AG10803 (cell line): ENCODE measurements at places on chromosomes 12 and 14.

DNA sequence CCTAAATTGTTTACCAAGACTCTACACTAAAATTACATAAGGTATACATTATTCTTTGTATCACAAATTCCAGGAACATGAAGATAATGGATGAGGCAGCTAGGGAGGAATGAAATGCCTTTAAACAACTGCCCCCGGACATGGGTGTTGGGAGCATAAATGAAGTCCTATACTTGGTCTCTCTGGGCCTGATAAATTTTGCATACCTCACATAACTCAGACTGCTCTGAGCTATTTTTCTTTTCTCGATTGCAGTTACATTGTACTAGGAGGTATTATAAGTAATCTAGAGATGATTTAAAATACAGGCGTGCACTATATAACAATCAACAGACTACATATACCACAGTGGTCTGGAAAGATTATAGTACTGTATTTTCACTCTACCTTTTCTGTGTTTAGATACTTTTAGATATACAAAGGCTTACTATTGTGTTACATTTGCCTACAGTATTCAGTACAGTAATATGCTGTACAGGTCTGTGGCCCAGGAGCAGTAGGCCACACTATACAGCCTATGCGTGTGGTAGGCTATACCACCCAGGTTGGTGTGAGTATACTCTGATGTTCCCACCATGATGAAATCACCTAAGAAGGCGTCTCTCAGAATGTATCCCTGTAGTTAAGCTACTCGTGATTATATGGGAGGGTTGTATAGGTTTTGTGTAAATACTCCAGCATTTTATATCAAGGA, 14.3 kb downstream of the FNTB start:
- DNase-seq = peak; percentile 63

DNA sequence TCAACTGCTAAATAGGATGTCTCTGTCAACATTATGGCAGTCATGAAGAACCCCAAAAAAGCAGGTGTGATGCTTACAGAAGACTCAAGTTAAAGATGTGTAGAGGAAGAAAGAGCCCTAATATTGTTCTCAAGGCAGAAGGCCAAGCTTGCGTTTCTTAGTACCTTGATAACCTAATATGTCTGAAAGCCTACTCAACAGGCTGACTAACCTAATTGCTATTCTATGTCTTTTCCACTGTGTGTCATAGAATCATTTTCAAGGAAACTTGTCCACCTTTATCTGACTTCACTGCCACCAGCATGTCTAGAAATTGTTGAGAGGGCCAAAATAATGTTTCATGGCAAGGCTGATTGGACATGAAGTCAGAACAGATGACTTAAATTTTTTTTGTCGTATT, 373.2 kb downstream of the BTG1 start:
- DNase-seq = no peak

DNA sequence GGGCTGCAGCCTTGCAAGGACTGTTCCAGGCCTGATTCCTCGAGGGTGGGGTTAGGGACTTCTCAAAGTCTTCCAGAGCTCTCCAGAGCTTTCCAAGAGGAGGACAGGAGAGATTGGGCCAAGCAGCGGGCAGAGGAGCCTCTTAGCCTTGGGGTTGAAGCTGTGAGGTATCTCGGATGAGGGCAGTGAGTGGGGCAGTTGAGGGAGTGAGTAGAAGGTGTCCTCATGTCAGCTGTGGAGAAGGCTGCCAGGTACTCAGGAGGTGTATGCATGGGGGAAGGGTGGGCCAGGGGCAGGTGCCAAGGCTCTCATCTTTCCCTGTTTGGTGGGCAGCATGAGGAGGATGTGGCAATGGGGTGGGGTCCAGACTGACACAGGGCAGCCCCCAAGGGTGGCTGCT, 7.7 kb downstream of the KRT83 start:
- DNase-seq = no peak

- DNase-seq = peak; percentile 34
Observed at GRCh38 chr14:53019406-53019805, 68.6 kb upstream of the FERMT2 start.

DNA sequence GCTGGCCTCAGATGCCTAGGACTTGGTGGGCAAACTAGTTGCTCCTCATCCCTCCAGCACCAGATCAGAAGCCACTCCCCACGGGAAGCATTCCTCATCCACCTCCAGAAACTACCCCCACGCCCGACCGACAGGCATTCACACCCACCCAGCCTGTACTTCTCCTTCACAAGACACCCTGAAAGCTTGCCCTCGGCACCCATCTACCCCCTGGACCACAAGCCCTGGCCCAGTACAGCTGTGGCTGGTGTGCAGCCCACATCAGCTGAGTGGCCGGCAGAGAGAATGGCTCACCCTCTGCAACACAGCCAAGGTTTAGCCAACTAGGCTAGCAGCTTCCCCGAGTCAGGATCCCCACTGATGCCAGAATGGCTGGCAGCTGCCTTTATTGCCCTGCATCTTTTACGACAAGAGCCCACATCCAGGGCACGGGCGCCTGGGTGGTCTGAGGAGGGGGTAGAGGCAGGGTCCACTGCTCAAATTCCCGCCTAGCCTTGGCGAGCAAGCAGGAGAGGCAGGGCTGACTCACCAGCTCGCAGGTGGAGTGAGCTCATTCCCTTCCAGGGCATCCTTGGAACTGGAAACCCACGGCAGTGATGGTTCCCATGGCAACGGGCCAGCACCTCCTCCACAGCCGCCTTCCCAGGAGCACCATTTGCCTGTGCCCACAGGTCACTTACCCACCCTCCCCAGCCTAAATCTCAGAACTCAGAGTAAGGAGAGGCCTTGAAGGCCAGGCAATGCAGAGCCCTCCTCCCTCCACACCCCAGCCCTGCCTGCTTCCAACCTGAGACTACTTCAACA, 17.1 kb downstream of the ACTN1 start:
- DNase-seq = no peak

GRCh38 chr14:102696856-102697495, 80.3 kb upstream of the TRAF3 start:
- no peak for DNase-seq

DNA sequence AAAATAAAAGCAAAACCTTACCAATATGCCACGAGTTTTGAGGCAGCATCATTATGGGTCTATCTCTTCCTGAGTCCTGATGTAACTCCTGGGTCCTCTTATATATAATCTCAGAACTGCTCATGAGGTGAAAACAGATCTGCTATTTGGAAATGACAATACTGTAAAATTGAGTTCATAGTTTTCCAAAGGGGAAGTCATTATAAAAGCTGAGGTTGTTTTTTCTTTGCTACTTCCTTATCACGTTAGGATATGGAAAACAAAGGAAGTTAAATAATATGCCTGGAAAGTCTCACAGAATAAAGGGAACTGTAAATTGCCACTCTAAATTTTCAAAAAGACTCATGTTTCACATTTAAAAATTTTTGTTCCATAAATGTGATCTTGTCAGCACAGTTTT, at the start of gene CD163L1:
TSS of gene CD163L1 (minus strand) at position 78 of the 400 bp plus-strand sequence. CDS start at position 52, 26 bp downstream.
- DNase-seq = no peak

- DNase-seq = no peak
Observed at GRCh38 chr12:56930241-56930640, 4.0 kb downstream of the SDR9C7 start.

DNA sequence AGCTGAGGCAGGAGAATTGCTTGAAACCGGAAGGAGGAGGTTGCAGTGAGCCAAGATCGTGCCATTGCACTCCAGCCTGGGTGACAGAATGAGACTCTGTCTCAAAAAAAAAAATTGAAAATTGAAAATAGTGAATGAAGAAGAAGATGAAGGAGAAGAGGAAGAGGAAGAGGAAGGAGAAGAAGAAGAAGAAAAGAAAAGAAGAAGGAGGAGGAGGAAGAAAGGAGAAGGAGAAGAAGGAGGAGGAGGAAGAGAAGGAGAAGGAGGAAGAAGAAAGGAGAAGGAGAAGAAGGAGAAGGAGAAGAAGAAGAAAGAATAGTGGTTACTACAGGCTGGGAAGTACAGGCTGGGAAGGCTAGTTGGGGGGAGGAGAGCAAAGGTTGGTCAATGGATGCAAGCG, 124.3 kb upstream of the CPSF6 start:
- DNase-seq = no peak

GRCh38 chr14:64388533-64389285, 556 bp downstream of the MTHFD1 start:
- DNase-seq = peak; percentile 40

DNA sequence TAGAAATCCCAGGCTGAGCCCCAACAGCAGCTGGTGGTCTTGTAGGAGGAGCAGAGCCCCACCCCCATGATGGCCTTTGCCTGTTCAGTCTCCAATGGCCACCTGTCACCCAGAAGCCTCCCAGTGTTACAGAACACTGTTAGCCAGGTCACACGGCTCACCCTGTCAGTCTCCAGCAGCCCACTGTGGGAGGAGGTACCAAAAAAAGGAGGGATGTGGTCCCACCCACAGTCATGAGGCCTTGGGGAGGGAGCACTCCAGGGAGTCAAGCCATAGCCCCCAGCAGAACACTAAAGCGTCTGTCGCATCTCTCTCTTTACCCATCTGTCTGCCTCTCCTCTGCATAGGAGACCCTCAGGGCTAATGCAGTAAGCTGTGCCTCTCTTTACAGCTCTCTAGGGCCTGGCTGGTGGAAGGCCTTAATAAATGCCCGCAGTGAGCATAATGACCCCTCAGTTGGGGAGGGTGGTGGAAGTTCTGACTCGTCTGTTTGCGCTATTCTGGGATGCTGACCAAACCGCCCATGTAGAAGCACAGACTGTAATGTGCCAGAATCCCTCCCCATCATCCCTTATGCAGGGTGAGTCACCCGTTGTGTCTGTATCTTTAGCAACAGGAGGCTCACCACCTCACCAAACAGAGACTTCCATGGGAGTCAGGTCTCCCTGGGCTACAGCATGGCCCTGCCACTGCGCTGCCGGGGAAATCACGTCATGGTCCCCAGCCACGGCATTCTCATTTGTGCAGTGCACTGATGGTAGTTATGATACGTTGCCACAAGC, 14.6 kb downstream of the C14orf132 start:
- DNase-seq = peak; percentile 97

GRCh38 chr12:91278126-91278525, 95.5 kb upstream of the DCN start:
- DNase-seq = no peak

GRCh38 chr12:44286336-44286735, 450.5 kb downstream of the TMEM117 start:
- DNase-seq = peak; percentile 47

- DNase-seq = no peak
Observed at GRCh38 chr12:41344776-41345470, 156.8 kb downstream of the PDZRN4 start.

DNA sequence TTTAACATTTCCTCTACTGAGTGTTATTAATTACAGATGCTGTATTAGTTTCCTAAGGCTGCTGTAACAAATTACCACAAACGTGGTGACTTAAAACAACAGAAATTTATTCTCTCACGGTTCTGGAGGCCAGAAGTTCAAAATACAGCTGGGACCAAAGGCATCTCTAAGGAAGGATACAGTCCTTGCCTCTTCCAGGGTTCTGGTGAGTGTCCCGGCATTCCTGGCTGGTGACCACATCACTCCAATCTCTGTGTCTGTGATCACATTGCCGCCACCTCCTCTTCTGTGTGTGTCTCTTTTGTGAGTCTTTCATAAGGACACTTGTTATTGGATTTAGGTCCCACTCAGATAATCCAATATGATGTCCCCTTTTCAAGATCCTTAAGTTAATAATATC, 85.1 kb upstream of the CCDC198 start:
- DNase-seq = no peak

GRCh38 chr12:51910168-51910567, 2.9 kb downstream of the ACVRL1 start:
- DNase-seq = peak; percentile 45

GRCh38 chr12:41701943-41702601, 442.6 kb downstream of the GXYLT1 start:
- DNase-seq = no peak

DNA sequence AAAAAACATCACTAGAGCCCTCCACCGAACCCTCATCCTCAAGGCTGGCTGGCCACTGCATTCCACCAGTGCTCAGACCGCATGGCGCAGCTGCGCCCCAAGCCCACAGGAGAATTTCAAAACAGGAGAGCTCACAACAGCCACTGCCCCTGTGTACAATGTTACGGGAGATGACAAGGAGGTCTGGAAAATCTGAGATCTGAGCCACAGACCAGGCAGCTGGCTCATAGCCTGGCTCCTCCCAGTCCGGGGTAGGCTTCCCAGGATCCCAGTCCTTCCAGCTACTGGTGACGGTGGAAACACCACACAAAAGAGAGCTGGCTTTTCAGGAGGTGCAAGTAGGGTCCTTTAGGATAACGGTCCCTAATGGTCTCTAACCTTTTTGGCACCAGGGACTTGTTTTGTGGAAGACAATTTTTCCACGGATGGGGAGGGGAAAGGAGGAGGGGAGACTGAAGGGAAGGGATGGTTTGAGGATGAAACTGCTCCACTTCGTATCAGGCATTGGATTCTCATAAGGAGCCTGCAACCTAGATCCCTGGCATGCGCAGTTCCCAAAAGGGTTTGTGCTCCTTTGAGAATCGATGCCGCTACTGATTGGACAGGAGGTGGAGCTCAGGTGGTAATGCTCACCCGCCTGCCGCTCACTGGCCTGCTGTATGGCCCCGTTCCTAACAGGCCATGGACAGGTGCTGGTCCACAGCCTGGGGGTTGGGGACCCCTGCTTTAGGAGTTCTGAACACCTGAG, 23.0 kb upstream of the NRDE2 start:
- no peak for DNase-seq
